Activated CD4-positive, CD25-positive, alpha-beta regulatory T cell (primary cell): ENCODE measurements at places on chromosomes 7 and 10.

DNA sequence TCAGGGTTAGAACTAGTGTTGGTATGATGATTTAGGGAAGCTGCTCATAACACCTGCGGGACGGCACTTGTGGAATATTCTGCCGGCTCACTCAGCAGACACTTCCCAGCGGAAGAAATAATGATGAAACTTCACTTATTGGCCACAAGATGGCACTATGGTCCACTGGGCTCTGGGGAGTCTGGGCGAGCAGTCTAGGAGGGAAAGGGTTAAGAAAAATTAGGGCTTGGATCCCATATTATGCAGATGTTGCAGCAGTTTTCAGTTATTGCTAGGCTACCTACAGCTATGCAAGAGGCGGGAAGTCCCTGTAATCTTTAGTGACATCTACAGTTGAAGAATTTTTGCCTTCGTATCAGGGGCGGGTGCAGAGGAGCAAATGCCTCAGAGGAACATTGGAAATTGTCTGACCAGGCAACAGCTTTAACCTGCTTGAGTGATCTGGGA, 238.7 kb upstream of the PRSS58 start:
- no peak for DNase-seq

GRCh38 chr10:63977329-63977923, 456.2 kb downstream of the REEP3 start:
- no peak for DNase-seq

- no peak for DNase-seq
Observed at GRCh38 chr7:155374276-155375252, 76.9 kb downstream of the INSIG1 start.

DNA sequence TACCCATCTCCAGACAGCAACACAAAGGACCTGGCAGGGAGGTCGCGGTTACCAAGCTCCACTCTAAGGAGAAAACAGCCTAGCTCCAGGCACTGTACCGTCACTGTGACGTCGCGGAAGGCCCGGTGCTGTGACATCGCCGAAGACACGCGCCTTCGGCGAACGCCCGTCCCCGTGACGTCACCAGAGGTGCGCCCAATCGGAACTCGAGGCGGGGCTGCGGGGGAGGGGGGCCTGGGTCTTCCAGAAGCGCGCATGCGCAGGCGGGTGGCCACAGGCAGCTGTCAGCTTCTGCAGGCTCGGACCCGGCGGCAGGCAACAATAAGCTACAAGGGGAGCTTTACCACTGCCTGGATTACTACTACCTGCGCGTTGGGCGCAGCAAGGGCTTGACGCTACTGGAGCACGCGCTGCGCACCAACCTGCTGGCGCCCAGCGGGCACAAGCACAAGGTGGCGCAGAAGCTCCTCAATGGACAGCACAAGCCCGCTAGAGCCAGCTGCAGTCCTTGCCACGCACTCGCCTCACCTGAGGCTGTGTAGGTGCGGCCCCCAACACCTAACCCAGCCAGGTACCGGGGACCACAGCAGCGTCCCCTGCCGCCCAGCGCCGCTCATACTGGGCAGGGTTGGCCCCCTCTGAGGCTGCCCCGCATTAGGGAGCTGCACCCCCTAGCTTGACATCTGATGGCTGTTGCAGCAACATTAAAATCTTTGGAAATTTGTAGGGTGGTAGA, 208.4 kb downstream of the TPST1 start:
- peak; percentile 74 for DNase-seq

DNA sequence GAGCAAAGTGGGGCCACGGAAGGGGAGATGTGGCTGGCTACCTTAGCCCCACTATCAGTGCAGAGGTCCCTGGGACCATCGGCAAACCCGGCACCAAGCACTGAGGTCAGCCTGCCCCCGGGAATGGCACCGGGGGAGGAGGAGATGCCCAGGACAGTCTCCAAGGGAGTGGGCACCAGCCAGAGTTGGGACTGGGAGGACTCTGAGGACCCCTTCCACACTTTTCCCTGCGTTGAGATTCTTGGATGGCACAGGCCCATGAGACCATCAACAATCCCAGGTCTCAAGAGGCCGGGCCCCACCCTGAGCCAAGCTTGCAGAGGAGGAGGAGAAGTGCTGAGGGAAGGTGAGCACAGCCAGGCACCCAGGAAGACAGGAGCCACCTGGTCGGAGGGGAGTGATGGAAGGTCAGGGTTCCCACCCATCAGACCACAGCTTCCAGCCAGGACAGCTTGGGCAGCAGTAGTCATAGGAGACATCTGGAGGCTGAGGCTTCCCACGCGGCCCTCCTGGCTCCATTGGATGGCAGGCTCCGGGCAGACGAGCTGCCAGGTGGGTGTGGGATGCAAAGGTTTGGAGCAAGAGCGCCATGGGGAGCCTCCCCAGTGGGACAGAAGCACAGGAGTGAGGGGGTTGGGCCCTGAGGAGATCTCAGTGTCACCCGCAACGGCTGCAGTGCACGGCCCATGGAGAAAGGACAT, 2.6 kb upstream of the OPN4 start:
- DNase-seq = no peak

GRCh38 chr7:106871793-106872571, 6.9 kb downstream of the PIK3CG start:
- no peak for DNase-seq
